PC-3 (cell line): ENCODE measurements at places on chromosomes 2 and 18.

- no peak for DNase-seq
Measured at GRCh38 chr2:207042841-207043240, 103.5 kb downstream of the CPO start.

GRCh38 chr2:41334159-41334558, 713.7 kb upstream of the PKDCC start:
- DNase-seq, result no peak

GRCh38 chr2:1611886-1612285, 132.4 kb downstream of the PXDN start:
- no peak for DNase-seq

GRCh38 chr2:120596990-120597594, 138.6 kb upstream of the GLI2 start:
- DNase-seq, result no peak

- DNase-seq, result no peak
Measured at GRCh38 chr18:56804395-56804794, 153.2 kb downstream of the WDR7 start.

- DNase-seq, result no peak
Measured at GRCh38 chr2:228590681-228591080, 409.2 kb upstream of the SPHKAP start.

DNA sequence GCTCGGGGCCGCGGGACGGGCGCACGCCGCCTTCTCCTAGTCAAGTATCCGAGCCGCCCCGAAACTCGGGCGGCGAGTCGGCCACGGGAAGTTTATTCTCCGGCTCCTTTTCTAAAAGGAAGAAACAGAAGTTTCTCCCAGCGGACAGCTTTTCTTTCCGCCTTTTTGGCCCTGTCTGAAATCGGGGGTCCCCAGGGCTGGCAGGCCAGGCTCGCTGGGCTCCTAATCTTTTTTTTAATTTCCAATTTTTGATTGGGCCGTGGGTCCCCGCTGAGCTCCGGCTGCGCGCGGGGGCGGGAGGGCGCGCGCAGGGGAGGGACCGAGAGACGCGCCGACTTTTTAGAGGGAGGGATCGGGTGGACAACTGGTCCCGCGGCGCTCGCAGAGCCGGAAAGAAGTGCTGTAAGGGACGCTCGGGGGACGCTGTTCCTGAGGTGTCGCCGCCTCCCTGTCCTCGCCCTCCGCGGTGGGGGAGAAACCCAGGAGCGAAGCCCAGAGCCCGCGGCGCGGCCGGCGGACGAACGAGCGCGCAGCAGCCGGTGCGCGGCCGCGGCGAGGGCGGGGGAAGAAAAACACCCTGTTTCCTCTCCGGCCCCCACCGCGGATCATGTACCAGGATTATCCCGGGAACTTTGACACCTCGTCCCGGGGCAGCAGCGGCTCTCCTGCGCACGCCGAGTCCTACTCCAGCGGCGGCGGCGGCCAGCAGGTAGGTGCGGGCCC, 617 bp downstream of the FOSL2 start:
- DNase-seq, result peak; percentile 59

DNA sequence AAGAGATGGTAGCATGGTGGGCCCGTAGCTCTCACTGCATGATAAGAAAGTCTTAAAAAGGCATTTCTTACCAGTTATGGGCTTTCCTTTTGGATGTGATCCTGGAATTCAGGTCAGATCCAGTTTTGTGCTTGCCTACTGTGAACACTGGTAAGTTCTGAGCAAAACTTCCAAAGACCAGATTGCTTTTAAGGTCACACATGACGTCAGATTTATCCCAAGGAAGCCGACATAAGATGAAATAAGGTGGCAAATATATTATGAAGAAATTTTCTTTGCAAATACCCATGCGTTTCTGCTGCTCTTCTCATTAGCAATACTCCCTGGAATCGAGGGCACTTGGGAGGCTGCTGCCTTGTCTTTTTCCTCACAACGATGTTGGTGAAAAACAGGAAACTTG, 416.4 kb upstream of the HNMT start:
- no peak for DNase-seq

DNA sequence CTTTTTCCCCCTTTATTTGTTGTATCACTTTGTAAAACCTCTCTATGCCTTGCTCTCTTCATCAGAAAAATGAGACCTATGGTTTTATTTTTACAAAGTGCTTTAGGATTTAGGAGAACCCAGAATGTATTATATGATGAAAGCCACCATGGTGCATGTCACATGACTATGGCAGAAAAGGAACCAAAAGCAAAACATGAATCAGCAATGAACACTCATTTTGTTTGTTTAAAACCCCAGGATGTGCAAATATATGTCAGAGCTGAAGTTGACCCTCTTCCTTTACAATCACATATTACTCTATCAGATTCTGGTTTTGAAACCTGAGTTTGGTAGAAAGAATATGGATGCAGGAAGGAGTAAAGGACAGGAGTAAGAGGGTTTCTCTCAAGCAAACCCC, 70.0 kb downstream of the FIGN start:
- peak; percentile 72 for DNase-seq

DNA sequence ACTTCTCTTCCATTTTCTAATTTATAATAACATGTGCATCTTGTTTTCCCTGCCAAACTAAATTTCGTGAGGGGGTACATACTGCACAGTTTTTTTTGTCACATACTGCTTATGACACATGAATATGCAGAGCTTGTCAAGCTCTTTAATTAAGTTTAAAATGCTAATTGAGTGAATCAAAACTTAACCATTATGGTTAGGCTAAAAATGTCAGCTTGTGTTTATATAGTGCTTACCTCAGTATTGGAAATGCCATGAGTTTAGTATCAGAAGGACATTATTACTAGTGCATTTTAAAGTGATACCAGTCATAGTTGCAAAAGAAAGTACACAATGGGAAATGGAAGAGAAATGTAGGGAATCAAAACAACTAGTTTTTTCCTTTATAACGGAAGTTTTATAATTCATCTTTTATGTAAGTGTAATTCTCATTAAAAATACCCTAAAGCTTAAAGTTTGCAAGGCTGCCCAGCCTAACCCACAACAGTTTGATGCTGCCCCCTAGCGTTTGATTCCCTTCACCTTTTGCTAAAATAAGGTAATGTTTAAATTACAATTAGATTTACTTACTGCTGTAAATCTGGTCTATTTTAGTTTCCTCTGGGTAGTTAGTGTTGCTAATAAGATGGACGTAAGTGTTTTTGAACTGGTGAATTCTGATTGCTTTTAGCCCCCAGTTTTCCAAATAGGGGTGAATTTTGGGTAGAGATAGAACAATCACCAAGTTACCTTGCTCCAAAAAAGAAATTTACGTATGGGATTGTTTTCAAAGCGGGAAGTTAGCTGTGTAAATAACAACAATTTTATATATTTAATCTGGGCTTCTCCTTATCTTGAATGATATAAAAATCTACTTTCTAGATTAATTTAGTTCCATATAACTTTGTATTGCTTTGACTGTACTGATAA, 3.2 kb downstream of the SLC39A10 start:
- DNase-seq, result peak; percentile 85

DNA sequence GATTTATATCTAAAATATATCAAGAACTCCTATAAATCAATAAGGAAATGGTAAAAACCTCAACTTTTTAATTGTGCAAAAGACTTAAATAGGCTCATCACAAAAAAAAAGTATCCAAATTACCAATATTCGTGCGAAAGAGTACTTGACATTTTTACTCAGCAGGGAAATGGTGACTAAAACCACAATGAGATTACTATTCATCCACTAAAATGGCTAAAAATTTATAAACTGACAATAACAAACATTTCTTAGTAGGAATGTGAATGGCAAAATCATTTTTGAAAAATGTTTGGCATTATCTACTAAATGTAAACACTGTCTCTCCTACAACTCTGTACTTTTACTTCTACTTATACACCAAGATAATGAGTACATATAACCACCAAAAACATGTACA, 184.8 kb upstream of the RND3 start:
- no peak for DNase-seq

DNA sequence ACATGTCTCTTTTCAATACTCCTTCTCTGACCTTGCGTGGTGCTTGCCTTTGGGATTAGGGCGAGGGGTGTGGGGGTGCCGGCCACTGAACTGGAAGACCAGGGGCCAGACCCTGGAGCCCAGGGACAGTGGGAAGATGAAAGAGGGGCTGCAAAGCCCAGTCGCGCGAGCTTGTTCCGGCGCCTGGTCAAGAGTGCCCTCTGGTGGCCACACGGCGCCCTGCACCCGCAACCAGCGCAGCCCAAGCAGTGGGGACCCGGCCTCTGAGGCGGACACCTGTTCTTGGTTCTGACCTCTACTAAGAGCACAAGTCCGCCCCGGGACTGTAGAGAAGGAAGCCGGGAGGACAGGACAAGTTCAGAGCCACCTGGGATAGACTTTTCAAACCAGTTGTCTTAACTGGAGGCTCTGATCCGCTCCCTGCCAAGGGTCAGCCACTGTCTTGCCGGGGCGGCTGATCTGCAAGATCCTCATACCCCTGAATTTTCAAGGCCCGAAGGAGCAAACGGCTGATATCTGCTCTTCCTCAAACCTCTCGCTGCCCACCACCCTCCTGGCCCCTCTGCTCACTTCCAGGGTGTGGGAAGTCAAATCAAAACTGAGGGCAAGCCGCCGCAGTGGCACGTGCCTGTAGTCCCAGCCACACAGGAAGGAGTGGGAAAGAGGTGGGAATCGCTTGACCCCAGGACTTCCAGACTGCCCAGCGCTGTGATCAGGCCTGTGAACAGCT, 14.9 kb upstream of the MSH6 start:
- DNase-seq, result peak; percentile 66

GRCh38 chr18:75235896-75236295, 25.3 kb downstream of the TSHZ1 start:
- no peak for DNase-seq

- DNase-seq, result peak; percentile 51
Measured at GRCh38 chr2:166334805-166335204, 40.9 kb downstream of the SCN9A start.

- DNase-seq, result peak; percentile 49
Measured at GRCh38 chr2:31227711-31228125, 6.2 kb upstream of the EHD3 start.

DNA sequence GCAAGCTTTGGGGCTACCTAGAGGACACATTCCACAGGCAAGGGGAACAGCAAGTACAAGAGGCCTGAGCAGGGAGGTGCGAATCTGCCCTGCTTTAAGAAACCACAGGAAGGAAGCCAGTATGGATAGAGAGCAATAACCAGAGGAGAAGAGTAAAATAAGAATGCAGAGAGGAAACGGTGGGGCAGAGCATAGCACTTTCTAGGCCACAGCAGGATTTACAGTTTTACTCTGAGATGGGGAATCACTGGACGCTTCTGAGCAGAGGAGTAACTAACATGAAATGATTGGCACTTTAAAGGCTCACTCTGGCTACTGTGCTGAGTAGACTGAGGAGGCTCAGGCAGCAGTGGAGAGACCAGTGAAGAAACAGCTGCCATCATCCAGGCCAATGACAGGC, 23.8 kb downstream of the AAK1 start:
- no peak for DNase-seq

DNA sequence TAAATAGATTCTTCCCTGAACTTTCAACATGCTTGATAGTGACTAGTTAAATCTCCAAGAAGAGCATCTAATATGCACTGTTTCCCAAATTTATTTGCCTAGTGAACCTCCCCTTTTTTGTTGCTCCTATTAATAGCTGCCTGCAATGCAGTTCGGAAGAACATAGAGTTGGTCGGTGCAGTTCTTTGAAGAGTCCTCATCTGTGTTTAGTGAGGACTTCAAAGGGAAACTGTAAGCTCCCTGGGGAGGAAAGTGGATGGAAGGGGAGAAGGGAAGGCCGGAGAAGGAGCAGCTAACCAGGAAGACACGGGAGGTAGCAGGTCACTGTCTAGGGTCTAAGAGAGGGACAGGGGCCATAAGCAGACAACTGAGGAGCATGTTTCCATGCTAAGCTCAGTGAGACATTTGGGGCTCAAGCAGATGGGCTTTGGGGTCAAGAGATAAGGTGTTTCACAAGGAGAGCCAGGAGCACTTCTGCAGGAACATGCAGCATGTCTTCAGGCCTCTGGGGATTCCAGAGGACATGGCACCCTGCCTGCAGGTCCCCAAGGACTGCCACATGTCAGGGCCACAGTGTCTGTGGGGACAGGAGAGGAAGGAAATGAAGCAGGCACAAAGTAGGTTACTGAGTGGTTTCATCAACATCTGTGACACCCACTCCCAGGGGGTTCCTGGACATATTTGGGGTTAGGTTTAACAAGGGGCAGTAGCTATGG, 48.7 kb upstream of the ANXA4 start:
- DNase-seq, result no peak

DNA sequence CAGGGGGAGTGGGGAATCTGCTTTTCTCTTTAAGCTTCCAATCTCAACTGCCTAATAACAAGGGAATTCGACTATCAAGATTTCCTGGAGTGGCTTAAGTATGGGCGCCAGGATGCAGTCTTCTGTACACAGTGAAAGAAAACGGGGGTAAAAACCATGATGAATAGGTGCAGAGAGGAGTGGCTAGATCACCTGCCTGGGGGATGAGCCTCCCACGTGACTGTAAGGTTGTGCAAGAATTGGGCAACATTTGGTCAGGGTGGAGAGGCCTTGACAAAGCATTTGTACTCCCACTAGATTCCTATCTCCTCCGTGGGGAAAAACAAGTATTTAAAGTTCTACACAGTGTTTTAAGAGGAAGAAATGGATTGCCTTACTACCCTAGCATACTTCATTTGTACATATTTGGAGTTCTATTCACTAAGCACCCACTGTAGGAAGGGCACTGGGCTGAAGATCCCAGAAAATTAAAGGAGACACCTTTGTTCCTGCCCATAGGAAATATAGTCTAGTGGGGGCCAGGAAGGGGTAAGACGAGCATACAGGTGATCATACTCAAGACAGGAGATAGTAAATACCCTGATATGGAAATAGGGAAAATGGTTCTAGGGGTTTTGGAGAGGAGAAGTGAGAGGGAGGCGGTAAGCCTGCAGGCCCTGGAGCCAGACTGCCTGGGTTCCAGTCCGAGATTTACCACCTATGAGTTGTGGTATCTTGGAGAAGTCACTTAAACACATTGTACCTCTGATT, 29.2 kb downstream of the EPAS1 start:
- peak; percentile 47 for DNase-seq

- DNase-seq, result no peak
Measured at GRCh38 chr2:98517636-98518035, 73.0 kb downstream of the INPP4A start.

DNA sequence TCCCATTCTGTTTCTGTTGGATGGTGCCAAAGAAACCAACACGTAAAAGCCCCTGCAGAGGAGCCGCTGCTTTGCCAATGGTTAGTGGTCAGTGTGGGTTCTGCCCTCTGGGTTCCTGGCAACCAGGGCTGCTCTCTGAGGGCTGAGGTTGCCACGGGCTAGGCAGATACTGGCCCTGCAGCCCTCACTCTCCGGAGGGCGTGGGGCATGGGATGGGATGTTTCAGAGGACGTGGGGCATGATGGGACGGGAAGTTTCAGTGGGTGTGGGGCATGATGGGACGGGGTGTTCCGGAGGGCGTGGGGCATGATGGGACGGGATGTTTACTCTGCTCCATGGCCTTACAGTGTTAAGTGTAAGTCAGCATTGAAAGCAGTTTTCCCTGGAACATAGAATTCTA, 34.2 kb downstream of the ADI1 start:
- DNase-seq, result no peak

- no peak for DNase-seq
Measured at GRCh38 chr2:60028849-60029565, 524.4 kb downstream of the BCL11A start.

GRCh38 chr2:85230679-85231467, 96.9 kb downstream of the TGOLN2 start:
- DNase-seq, result no peak
